Neural progenitor cell (in vitro differentiated cells): ENCODE measurements at places on chromosomes 2 and 18.

- no peak for DNase-seq
Observed at GRCh38 chr2:85584857-85585780, 888 bp downstream of the VAMP5 start.

DNA sequence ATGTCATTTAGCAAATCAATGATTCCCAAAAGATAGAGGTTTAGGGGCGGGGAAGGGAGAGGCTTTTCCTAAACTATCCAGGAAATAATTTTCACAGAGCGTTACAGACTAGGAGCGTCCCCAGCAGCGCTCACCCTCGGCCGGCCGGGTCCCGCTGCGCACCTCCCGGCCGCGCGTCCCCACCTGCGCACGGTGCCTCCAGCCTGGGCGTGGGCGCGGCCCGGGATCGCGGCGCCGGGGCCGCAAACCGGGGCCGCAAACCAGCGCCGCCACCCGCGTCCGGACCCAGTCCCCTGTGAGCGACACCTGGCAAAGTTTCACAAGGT lies 684 bp upstream of the ZCCHC2 start:
- no peak for DNase-seq

DNA sequence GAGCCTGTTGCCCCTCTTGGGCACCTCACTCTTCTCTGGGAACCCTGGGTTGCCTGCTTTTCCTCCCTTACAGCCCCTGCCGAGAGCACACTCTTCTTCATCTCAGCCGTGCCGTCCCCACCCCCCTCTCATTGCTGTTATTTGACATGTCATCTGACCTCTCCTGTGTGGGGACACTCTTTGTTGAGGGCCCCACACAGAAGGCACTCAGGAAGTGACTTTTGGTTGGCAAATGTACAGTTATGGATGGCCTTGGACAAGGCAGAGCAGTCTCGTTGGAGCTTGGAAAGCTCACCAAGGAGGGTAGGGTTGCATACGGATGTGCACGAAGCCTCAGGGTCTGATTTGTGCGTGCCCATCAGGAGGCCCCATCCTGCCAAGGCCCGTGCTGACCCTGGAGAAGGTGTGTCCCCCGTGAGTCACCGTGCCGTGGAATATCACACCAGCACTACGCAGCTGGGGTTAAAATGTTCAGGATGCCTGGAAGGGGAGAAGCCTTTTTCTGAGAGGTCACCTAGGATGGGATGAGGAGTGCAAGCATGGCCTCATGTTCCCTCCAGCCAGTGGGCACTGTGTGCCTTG lies 93.9 kb downstream of the CTIF start:
- no peak for DNase-seq

GRCh38 chr2:153043385-153043784 lies 325.0 kb downstream of the ARL6IP6 start:
- DNase-seq, result no peak
